ENCODE measurements at places on chromosomes 13 and 19.

GRCh38 chr19:49684251-49684982 lies 5.0 kb upstream of the ADM5 start:
- DNase-seq, result no peak

GRCh38 chr13:98192008-98192407 lies 14.9 kb upstream of the RNF113B start:
- DNase-seq, result no peak

DNA sequence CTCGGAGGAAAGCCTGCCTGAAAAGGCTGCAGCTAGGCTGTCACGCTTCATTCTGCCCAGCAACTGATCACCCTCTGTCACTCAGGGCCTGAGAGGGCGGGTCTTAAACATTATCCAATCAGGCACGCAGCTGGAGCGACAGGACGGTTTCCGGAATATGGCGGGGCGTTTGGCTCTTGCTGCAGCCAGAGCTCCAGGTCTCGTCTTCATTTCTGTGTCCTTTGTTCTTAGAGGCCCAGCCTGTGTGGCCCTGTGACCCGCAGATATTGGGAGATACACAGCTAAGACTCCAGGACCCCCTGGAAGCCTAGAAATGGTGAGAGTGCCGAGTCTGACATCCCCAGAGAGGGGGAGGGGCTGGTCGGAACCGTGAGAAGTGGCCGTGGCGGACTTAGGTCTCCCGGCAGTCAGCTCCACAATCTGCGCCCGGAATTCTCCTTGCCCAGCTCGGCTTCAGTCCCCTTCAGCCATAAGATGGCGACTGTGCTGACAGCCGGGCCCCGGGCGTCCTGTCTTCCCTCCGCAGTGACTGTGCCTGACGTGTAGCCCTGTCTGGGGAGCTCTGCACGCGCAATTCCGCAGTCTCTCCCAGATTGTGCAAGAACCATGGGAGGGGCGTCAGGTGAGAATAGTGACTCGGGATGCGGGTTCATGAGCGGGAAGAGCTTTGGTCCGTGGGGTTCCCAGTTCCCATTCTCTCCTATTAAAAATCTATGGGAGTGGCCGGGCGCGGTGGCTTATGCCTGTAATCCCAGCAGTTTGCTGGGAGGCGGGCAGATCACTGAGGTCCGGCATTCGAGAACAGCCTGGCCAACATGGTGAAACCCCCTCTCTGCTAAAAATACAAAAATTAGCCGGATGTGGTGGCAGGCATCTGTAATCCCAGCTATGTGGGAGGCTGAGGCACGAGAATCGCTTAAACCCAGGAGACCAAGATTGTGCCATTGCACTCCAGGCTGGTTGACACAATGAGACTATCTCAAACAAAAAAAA lies at the start of gene ZNF429:
Gene ZNF429 (plus strand): TSS at position 144 of the 993 bp plus-strand sequence. CDS start 170 bp downstream, at position 314.
- peak; percentile 90 for DNase-seq

DNA sequence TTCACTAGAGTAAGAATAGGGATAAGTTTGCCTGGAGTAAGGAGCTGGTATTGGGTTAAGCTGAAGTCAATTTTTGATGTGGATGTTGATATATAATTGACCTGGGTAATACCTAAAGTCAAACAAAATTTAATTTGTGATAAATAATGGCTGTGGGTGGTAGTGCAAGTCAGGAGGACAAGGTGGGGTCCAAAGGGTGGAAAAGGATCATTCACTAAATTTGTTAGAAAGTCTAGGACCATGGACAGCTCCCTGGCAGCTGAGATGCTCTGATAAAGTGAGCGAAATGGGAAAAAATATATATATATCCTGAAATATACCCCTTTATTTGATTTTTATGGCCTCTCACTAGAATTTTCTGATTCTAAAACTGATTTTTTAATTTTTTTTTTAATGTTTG lies 463.5 kb downstream of the GPC6 start:
- DNase-seq, result no peak

DNA sequence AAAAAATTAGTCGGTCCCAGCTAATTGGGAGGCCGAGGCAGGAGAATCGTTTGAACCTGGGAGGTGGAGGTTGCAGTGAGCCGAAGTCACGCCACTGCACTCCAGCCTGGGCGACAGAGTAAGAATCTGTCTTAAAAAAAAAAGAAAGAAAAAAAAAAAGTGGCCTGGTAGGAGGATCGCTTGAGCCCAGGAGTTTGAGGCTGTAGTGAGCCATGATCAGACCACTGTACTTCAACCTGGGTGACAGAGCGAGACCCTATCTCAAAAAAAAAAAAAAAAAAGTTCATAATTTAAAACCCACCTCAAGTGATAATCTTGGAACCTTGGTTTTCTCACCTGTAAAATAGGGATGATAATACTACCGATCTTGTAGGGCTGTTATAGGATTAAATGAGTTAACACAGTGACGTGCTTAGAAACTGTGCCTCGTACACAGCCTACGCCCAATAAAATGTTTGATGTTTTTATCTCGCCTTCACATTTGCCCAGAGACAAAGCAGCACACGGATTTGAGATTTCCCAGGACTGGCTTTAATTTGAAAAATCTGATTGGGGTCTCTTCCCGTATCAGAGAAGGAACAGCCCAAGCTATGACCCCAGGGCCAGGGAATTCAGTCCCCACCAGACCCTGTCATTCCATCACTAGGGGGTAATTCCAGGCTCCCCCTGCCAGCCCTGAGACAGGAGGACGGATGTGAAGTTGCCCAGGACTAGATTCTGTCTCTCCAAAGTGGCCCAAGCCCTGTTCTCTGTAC lies 3.6 kb downstream of the SERTAD1 start:
- DNase-seq, result no peak

DNA sequence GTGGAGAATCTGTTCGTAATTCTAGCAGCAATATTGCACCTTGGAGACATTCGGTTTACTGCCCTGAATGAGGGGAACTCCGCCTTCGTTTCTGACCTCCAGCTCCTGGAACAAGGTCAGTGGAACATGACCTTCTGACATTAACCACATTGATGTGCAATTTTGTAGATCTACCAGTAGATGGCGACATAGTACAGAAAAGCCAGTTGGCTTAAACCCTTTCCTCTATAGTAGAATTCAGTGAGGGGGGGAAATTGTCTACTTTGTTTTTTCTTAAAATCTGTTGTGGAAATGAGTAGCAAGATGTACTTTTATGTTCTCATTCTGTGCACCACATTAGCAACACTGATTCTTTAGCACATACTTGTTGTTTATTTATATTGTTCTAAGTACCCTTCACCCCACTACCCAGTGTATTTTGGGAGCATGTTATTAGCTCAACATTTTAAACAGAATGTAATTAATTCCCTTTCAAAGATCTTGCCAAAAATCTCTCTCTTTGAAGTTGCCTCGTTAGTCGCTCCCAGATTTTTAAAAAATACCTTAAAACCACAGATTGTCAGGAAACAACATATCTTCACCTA lies 332.2 kb downstream of the MYO16 start:
- DNase-seq, result no peak

DNA sequence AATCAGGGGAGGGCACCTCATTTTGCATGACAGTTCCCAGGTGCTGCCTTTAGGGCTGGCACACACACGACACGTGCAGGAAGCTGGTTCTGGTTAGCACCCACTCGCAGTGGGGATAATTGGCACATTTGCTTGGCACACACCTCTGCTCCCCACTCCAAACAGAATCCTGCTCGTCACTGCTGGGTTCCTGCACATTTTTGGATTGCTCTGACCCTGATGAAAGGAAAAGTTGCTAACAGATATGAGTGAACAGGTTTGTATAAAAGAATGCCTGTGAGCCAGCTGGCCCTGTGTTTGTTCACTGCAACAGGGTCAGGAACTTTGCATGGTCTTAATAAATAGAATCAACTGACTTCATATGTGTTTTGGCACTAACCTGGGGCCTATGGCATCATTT lies 1500.4 kb downstream of the EFNB2 start:
- DNase-seq, result no peak

DNA sequence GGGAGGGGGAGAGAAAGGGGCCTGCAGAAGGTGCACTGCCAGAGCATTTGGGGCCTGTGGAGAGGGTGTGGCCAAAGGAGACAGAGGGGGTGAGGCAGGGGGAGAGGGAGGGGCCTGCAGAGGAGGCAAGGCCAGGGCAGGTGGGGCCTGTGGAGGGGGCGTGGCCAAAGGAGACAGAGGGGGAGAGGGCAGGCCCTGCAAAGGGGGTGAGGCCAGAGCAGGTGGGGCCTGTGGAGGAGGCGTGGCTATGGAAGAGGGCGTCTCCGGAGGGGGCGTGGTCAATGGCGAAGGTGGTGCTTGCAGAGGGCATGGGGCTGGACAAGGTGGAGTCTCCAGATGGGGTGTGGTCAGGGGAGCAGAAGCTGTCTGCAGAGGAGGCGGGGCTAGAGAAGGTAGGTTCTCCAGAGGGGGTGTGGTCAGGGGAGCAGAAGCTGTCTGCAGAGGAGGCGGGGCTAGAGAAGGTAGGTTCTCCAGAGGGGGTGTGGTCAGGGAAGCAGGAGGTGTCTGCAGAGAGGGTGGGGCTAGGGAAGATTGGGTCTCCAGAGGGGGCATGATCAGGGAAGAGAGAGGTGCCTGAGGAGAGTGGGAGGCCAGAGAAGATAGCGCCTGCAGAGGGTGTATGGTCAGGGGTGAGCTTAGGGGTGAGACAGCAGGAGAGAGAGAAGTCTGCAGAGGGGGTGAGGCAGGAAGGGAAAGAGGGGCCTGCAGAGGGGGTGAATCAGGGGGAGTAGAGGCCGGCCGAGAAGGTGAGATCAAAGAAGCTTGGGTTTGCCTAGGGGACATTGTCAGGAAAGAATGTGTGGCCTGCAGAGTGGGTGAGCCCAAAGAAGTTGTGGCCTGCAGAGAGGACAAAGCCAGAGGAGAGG lies 3.4 kb downstream of the PRR36 start:
- DNase-seq, result peak; percentile 27

DNA sequence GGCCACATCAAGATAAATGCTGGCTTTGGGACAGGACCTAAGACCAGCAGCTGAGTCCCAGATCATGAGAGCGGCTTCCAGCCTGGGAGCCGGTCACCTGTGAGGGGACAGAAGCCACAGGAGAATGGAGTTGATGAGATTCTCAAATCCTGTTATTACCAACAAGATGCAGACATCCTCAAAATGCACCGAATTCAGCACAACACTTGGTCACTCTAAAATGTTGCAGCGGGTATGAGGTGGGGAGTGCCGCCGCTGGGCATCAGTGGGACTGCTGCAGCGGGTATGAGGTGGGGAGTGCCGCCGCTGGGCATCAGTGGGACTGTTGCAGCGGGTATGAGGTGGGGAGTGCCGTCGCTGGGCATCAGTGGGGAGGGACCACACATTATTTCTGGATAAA lies 21.2 kb downstream of the RANBP3 start:
- no peak for DNase-seq

- no peak for DNase-seq
Measured at GRCh38 chr13:100203696-100204367, 114.9 kb downstream of the PCCA start.

- no peak for DNase-seq
Measured at GRCh38 chr19:16383584-16384161, 59.0 kb downstream of the KLF2 start.

DNA sequence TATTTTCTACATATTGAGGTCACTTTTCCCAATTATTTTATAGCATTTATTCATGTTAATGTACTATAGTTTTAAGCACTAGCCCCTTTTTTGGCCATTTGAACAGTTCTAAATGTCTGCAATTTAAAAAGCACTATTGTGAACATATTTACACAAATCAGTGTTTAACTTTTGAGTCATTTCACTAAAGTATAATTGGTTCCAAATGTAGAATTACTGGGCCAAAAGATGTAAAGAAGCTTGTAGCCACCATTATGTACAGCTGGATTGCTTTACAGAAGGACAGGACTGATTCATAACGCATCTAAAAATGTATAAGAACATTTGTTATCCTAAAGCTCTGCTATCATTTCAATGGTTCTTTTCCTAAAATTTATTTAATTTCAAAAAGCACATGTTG lies 16.6 kb upstream of the ATP12A start:
- DNase-seq, result no peak

DNA sequence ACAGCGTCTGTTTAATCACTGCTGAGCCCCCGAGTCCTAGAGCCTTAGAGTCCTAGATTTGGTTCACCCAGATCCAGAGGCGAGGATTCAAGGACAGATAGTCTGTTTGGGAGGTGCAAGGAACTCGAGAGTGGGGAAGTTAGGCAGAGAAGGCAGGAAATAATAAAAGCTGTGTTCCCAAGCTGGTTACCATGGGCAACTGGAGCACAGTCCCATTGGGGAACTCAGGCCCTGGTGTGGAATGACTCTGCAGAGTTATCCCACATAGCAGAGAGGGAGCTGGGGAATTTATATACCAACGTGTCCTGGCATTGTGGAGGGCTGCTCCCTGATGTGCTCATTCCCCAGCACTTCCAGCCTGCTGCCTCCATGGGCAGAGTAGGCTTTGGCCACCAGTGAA lies 9.7 kb downstream of the IGSF23 start:
- DNase-seq, result no peak

- DNase-seq, result no peak
Measured at GRCh38 chr19:19304186-19304965, 15.9 kb downstream of the SUGP1 start.

DNA sequence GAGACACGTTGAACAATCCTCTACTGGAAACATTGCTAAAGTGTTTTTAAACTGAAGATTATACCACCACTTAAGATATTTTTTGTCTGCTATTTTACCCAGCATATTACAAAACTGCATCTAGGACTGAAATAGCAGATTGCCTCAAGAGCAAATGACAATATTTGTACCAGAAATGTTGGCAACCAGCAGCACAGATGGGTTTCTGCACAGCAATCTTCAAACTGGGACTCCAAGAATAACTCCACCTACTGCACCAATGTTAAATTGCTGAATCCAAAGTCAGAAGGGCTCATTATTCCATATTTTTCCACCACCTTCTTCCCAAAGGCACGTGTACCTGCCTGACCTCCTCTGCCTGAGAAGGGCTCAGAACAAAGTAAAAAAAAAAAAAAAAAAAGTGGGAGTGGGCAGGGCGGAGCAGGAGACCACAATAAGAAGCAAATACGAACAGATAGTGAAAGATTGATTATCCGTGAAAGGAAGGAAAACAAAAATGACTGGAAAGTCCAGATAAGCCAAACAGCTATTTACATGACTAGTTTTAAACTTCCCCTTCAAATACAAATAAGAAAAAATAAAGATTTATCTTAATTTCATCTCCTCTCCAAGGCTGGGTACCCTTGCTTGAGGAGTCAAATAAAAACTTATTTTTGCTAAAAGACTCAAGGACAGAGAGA lies 79.4 kb downstream of the FOXO1 start:
- no peak for DNase-seq

- peak; percentile 83 for DNase-seq
Measured at GRCh38 chr19:6632002-6632621, 37.8 kb downstream of the TNFSF14 start.

- peak; percentile 68 for DNase-seq
Measured at GRCh38 chr19:19170053-19170872, at the start of gene MEF2B. TSS of gene MEF2B (minus strand) at chr19:19170263. CDS start at chr19:19150735, 19,528 bp downstream.

GRCh38 chr19:40633207-40633606 lies 32.0 kb downstream of the LTBP4 start:
- DNase-seq, result no peak

GRCh38 chr19:3224346-3225168 lies at the start of gene CELF5:
TSS of gene CELF5 (plus strand) at chr19:3224661. CDS start at chr19:3224740, 79 bp downstream.
- DNase-seq, result peak; percentile 48

GRCh38 chr13:21100994-21101757 lies 39.8 kb upstream of the LATS2 start:
- DNase-seq, result no peak

DNA sequence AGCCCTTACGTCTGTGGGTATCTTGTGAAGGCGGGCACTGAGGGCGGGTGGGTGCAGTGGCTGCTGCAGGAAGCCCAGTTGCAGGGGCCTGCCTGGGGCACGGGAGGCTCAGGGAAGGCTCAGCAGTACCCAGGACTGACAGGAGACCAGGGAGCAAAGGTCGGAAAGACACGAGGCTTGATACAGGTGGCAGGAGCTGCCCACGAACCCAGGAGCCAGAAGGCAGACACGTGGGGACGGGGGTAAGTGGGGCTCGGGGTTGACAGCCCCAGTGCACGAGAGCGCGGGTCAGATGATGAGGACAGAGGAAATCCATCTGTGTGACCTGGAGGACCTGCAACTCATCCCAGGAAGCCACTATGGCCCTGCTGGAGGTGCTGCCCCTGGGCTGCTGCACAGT lies 25.3 kb downstream of the ELAVL1 start:
- DNase-seq, result no peak

All from effector CD4-positive, alpha-beta T cell (primary cell).